Tongue (tissue), 3 donors: ENCODE measurements at places on chromosomes 4 and X. TPM values are rescaled to one million over a fixed set of nuclear protein-coding genes. Genes with fewer than 3 reads are reported as not detected.

DNA sequence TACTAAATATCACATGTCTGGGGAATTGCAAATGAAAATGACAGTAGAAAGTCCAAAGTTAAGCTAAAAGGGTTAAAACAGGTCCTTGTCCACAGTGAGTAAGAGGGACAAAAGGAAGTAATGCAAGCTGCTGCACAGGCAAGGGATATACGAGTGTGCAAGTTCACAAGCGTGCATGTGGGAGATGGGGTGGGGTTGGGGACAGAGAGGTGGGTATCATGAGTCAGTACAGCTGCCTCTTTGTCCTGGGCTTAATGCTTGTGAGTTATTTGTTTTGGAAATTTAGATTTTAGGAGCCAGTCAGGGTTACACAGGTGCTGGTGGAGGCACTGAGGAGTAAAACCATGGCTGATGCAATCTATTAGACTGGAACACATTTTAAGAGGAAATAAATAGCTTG lies 3.3 kb upstream of the GPRASP2 start:
- no peak for DNase-seq

GRCh38 chr4:114041117-114041475 lies 61.6 kb upstream of the ARSJ start:
- DNase-seq: no peak

DNA sequence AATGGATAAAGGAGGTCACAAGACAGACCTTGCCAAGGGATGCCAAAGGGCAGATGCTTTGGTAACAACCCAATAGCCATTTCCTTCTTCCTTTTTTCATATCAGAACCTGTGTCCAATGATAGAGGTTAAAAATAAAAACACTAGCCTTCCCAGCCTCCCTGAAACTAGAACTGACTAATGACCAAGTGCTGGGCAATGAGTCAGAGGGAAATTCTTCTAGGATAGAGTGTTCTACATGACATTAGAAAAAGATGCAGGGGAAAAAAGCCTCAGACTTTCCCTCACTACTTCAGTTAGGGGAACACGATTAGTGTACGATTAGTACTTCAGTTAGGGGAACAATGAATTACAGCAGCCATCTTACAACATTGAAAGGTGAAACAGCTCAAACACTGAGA lies 29.3 kb upstream of the FAM47C start:
- DNase-seq: no peak

GRCh38 chrX:137166591-137166990 lies 132.8 kb upstream of the GPR101 start:
- no peak for DNase-seq

DNA sequence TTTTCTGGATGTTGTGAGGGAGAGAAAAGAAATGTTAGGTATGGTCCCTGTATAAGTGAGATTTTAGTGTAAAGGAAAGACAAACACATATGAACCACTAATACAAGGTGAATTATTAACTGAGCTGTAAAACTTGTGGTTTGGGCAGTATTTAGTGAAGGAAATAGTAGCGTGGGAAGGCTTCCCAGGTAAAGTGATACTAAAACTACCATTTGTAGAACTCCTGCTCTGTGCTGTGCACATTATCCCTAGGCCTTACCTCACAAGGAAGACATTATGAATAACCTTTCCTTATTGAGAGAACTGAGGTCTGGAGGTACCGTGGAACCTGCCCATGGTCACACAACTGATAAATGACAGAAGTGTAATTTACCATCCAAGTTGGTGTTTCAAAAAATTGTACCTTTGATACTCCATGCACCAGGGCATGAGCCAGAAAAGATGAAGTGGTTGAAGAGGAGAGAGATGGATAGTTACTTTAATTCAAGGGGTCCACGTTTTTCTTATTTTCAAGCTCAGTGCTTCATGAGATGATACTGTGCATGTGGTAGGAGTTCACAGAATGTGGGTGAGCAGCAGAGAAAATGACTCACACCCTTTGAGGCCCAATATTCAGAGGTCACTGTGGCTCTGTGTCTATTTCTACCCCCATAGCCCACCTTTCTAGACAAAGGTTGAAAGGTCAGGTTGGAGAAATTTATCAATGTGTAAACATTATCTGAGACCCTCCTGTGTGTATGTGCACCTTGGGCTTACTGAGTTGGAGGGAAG lies 2.6 kb upstream of the VSIG4 start:
- no peak for DNase-seq

- DNase-seq: no peak
Measured at GRCh38 chr4:38313999-38314561, 349.9 kb upstream of the KLF3 start.

FAAH2 gene
- total RNA-seq: 3.3 TPM

CT83 gene
- total RNA-seq: not detected

FGD1 gene
- total RNA-seq: 7.5 TPM
